ENCODE measurements at places on chromosomes 11 and 22. TPM values are rescaled to one million over a fixed set of nuclear protein-coding genes. Genes with fewer than 3 reads are reported as not detected.

The HPX gene
- total RNA-seq = 0.86 TPM

The DDTL gene
- total RNA-seq = 2.4 TPM

The NEAT1 gene
- total RNA-seq = 1,441 TPM

The FIBP gene
- total RNA-seq = 69.6 TPM

The NLRP10 gene
- total RNA-seq = not detected

The TSGA10IP gene
- total RNA-seq = not detected

The MFRP gene
- total RNA-seq = not detected

The ELFN2 gene
- 4.9 TPM for total RNA-seq

The NCF4 gene
- 68.1 TPM for total RNA-seq

The OR5B17 gene
- total RNA-seq = not detected

The SLC2A11 gene
- total RNA-seq = 9.9 TPM

The APOL4 gene
- 8.5 TPM for total RNA-seq

The KCNK7 gene
- total RNA-seq = not detected

The YAP1 gene
- total RNA-seq = 165 TPM

The PNPLA5 gene
- not detected for total RNA-seq

The CARD18 gene
- total RNA-seq = not detected

The ST14 gene
- 107 TPM for total RNA-seq

The NXPE2 gene
- total RNA-seq = 0.17 TPM

The GUCD1 gene
- 188 TPM for total RNA-seq

The PDGFD gene
- 2.1 TPM for total RNA-seq

The PRMT3 gene
- total RNA-seq = 8.0 TPM

The TP53AIP1 gene
- not detected for total RNA-seq

The CAVIN3 gene
- total RNA-seq = 61.2 TPM

The MYEOV gene
- 0.47 TPM for total RNA-seq

The COMT gene
- total RNA-seq = 249 TPM

The SLC25A18 gene
- 0.26 TPM for total RNA-seq

The TSPAN32 gene
- total RNA-seq = 4.2 TPM

Data from left lung (tissue), 14 donors.